Tongue (tissue), 3 donors: ENCODE measurements at places on chromosomes 2 and 18. TPM values are rescaled to one million over a fixed set of nuclear protein-coding genes. Genes with fewer than 3 reads are reported as not detected.

Gene CFAP210
- not detected for total RNA-seq

Gene NAT8
- total RNA-seq = not detected

Gene LYG2
- total RNA-seq = not detected

Gene KHK
- 1.6 TPM for total RNA-seq

Gene CLASP1
- total RNA-seq = 163 TPM

DNA sequence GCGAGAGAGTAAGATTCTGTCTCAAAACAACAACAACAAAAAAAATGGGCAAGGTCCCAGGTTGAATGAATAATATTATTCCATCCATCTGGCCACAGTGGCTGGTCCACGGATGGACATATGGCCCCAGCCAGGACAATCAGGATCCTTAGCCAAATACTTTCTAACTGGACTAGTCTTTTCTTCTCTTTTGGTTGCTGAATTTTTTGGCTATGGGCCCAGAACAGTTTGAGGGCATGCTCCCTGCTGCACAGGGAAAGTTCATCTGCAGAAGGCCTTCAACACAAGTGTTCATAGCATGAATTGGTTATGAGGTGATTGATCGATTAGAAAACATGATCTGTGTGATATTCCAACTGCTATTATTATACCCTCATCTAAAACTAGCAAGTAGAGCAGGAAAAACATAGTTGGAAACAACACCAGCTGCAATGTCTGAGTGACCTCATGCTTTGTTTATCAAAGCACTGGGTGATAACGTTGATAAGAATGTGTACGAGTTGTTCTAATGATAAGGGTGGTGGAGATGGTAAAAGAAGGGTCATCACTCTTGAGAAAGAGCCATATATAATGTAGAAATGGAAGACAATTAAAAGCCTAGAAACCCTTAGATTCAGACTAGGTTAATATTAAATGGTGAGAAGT lies 47.8 kb upstream of the RNF103 start:
- DNase-seq = no peak

DNA sequence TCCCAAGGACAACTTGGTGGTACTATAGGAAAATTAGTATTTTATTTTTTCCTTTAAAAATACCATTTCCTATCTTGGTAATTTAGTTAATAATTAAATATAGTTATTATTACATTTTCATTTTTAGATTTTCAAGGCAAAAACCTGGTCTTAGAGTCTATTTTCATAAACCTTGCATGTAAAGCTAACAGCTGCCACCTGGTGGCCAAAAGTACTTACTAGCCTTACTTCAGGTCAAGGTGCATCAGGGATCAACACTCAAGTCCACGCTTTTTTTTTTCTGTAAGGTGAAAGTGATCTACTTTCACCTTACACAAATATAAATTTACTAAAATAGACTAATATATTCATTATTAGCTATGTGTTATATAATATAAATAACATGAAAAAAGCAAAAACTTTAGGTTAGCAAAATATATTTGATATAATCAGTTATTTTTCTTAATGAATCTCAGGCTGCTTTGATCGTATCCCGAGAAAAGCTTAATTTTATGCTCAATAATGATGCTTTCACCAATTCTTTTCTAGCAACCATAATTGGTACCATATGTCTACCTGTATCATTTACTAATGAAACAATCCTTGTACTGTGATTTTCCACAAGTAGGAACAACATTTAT lies 62.5 kb downstream of the RELCH start:
- DNase-seq = peak; percentile 81

DNA sequence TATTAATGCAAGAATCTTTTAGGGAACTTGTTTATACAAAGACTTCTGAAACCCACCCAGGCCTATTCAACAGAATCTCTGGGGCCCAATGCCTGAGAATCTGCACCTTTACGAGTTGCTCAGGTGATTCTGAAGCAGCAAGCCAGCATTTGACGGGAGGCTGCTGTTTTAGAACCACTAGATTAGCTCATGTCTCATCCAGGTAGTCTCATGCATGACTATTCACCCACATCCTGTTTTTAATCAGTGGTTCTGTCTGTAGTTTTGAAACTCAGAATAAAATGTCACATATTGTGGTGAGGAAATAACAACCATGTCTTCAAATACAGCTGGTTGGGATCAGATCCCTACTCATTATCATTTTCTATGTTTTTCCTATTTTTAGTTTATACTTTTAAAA lies 39.5 kb downstream of the CYTIP start:
- no peak for DNase-seq

GRCh38 chr2:109497463-109497862 lies 116.3 kb downstream of the SEPTIN10 start:
- DNase-seq = peak; percentile 74

GRCh38 chr2:20465716-20466394 lies 19.0 kb downstream of the RHOB start:
- DNase-seq = peak; percentile 54

DNA sequence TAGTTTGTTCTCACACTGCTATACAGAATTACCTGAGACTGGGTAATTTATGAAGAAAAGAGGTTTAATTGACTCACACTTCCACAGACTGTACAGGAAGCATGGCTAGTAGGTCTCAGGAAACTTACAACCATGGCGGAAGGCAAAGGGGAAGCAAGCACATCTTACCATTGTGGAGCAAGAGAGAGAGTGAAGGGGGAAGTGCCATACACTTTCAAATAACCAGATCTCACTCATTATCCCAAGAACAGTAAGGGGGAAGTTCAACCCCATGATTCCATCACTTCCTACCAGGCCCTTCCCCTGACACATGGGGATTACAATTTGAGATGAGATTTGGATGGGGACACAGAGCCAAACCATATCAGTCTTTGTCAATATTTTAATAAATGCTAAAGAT lies 5.0 kb upstream of the CRYGB start:
- no peak for DNase-seq

GRCh38 chr2:10538224-10538894 lies 90.2 kb upstream of the ODC1 start:
- DNase-seq = no peak

DNA sequence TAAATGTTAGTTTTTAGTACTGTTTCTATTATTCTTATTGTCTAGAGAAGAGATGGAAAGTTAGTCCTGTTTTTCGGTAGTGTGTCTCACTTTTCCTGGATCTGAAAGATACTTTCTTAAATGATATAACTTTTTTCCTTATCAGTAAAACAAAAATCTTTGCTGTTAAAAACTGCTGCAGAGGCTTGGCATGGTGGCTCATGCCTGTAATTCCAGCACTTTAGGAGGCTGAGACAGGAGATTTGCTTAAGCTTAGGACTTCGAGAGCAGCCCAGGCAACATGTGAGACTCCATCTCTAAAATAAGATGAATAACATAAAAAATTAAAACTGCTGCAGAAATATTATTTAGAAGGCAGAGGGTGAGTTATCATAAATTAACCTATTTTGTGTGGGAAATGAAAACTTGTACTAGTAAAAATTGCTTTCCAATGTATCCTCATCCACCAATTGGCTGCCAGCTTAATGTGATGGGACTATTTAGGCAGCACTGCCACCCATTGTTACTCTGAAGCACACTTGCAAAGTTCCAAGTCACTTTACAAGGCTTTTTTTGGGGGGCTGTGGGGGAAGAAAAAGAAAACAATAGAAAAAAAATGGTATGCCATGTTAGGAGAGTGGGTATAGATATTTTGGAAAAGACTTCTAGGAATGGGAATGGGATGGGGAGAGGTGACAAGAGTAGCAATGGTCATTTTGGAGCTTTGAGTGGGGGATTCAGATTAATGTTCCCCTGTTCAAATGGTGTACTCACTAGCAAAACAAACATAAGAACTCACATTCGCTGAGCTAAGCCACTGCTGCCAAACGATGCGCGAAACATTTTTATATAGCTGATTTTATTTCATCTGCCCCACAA lies 62.7 kb downstream of the MEIS1 start:
- no peak for DNase-seq

DNA sequence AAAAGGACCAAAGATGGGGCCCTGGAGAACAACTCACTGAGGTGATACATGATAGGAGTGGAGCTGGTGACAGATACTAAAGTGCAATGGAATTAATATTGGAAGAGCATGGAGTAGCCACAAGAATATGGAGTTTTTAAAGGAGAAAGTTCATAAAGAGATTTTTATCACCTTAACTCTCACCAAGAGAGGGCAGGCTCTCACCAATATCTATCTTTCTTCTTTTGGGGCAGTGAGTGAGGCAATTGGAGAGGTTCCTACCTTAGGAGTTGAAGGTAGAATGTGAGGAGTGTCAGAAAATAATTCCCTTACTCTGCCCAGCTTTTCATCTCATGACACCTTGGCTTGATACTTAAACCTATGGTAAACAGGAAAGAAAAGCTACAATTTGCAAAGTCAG lies 233.7 kb upstream of the CWC22 start:
- no peak for DNase-seq

GRCh38 chr2:46915281-46915810 lies at the start of gene MCFD2:
TSS of gene MCFD2 (minus strand) at chr2:46915806. CDS start at chr2:46909171, 6,635 bp downstream.
- no peak for DNase-seq

DNA sequence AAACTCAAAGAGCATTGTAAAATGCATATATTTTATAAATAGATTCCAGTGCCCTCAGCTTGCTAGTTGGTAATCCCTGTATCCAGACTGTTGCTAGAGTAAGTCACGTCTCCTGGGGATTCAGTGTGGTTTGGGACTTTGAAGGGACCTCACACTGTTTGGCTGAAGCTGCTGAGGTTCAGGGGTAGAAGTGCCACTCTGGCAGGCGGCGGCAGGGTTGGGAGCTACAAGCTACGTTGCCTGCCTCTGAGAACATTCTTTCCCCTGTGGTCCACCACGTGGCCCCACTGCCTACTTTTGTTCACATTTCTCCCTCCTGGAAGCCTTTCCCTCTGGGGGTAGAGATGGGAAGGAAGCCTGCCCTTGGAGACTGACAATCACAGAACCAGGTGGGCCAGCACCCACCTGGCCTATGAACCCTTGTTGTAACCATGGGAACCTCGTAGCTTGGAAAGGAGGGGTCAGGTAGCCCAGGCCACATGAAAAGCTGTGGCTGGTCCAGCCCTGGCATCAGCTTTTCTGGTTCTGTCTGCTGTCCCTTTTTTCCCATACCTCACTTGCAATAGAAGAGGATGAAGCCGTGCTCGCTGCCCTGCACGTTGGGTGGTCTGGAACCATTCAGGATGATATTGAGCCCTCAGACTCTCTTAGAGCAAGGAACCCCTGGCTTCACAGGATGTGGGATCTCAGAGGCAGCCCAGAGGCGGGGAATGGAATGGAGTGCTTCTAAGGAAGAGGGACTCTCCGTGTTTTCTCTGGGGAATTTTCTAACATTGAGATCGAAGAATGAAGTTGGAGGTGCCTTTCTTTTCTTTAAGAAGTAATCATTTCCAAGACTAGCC lies 2.9 kb downstream of the RNF144A start:
- DNase-seq = no peak
